NCI-H187 (cell line): ENCODE measurements at places on chromosomes 6 and 20.

DNA sequence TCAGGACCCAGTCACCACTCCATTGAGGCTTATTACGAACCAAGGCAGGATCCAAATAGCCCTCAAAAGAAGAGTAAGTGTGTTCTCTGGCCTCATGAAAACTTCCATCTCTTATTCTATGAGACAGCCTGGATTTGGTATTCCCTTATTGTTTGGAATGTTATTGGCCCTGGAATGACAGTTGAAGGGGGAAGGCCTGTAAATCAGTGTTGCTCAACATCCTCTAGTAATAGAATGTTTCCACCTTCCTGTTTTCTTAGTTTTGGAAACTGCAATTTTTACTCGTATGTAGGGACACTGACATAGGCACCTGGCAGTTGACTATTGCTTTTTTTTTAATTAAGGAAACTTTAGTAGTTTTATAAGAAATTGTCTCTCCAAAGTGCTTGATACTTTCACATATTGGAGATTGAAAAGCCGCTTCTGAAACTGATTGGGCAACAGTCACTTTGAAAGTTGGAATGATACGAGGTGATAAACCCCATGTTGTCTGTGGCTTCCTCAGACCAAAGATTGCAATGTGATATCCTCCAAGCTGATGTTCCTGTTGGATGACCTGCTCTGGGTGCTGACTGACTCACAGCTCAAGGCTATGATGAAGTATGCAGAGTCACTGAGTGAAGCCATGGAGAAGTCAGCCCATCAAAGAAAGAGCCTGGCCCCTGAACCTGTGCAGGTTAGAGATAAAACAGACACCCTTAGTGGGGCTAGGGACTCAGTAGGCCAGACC lies 43.1 kb downstream of the BLTP3A start:
- no peak for DNase-seq

- DNase-seq = no peak
Measured at GRCh38 chr20:2596673-2597279, 55.7 kb upstream of the NOP56 start.

- no peak for DNase-seq
Measured at GRCh38 chr20:2544211-2544610, 7.8 kb downstream of the TMC2 start.

- no peak for DNase-seq
Measured at GRCh38 chr6:125586074-125586473, 163.4 kb upstream of the HEY2 start.

- no peak for DNase-seq
Measured at GRCh38 chr20:57464642-57465211, 60.2 kb downstream of the CTCFL start.

GRCh38 chr6:40743690-40744446 lies 156.7 kb upstream of the LRFN2 start:
- no peak for DNase-seq

DNA sequence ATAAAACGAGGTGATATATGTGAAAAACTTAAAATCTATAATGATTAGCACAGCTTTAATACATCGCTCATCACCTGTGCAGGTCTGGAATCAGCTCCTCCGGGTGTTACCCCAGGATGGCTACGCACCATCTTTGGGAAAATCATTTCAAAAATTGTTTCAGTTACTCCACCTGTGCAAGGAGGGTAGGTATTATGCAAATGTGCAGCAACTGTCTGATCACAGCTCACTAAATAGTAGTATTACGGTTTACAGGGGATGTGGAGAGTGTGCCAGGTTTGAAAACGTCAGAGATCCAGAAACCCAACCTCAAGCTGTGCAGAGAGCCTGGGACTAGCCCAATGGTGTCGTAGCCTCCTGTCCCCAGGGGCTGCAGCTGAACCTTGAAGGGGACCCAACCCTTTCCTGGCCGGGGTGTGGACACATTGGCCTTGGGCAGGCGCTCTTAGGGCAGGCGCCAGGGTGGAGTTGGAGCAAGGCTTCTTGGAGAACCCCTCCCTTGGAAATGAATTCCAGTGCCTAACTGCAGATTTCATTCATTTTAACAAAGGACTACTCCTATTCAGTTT lies 24.2 kb upstream of the SGK1 start:
- DNase-seq = no peak

- no peak for DNase-seq
Measured at GRCh38 chr6:33987531-33988021, 158.3 kb downstream of the GRM4 start.

- no peak for DNase-seq
Measured at GRCh38 chr6:31497531-31498476, at the start of gene MICB. Gene MICB, plus strand, starts transcription at chr6:31498145. Its CDS starts 49 bp downstream, at chr6:31498194.

- no peak for DNase-seq
Measured at GRCh38 chr20:37535443-37536132, 7.9 kb upstream of the BLCAP start.

DNA sequence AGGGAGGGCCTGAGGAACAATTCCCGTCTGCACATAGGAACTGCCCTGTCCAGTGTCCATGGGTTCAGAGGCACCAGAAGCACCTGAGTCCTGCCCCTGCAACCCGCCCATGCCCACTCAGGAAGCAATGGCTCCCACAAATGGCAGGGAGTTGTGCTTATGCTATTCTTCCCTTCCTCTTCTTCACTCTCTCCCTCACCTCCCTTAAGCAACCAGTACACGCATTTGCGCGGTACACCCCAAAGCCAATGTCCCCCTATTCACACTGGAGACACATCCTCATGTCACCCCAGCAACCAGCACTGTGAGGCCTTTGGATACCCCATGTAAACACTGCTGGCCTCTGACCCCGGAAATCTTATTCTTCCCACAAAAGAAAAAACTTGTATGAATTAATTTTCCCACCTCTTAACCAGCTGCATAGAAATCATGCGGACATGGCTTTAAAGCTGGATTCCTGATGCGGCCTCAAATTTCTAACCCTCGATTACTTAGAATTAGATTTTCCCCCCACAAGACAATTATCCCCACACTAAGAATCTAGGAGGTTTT lies 30.9 kb downstream of the FYN start:
- DNase-seq = no peak

DNA sequence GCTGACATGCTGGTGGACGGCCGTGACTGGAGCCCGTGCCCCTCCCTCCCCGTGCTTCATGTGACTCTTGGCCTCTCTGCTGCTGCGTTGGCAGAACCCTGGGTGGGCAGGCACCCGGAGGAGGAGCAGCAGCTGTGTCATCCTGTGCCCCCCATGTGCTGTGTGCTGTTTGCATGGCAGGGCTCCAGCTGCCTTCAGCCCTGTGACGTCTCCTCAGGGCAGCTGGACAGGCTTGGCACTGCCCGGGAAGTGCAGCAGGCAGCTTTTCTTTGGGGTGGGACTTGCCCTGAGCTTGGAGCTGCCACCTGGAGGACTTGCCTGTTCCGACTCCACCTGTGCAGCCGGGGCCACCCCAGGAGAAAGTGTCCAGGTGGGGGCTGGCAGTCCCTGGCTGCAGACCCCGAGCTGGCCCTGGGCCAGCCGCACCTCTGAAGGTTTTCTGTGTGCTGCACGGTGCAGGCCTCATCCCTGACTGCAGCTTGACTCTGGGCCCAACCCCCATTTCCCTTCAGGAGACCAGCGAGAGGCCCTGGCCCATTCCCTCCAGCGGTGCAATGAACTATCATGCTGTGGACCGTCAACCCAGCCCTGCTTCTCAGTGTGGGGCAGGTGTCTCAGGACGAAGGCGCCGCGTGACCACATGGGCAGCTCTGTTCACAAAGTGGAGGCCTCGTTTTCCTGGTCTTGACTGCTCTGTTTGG lies 8.1 kb downstream of the NPBWR2 start:
- no peak for DNase-seq

GRCh38 chr6:42387336-42387735 lies 64.4 kb downstream of the TRERF1 start:
- no peak for DNase-seq

DNA sequence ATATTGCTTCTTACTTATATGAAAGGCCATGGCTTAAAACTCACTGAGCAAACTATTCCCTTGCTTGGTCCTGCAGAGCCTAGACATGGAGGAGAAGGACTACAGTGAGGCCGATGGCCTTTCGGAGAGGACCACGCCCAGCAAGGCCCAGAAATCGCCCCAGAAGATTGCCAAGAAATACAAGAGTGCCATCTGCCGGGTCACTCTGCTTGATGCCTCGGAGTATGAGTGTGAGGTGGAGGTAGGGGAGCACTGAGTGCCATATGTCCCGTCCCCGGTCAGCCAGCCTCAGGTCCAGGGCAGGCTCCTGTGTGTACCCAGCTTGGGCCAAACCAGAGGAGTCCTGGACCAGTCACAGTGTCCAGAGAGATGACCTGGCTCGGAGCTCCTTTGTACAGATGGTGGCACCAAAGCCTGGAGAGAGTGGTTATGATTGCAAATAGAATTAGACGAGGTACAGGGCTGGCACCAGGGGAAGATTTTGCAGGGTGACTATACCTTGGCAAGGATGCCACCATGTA lies 21.0 kb downstream of the EPB41L1 start:
- no peak for DNase-seq

DNA sequence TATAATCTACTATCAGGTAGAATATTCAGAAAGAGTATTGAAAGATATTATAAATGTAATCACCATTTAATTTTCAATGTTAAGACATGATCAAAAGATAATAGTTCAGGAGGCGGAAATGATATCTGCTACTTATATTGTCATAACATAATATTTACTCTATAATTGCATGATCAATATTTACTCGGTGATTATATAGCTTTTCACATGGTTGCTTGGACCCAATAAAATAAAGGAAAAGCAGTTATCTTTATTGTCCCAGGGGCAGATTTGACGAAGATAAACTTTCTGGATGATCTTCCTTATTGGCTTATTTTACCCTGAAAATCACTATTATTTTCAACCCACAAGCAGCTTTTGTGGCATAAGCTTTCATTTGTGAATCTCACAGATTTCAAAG lies 350.4 kb downstream of the HACE1 start:
- DNase-seq = no peak

- DNase-seq = no peak
Measured at GRCh38 chr20:32442630-32443373, 84.7 kb downstream of the ASXL1 start.

DNA sequence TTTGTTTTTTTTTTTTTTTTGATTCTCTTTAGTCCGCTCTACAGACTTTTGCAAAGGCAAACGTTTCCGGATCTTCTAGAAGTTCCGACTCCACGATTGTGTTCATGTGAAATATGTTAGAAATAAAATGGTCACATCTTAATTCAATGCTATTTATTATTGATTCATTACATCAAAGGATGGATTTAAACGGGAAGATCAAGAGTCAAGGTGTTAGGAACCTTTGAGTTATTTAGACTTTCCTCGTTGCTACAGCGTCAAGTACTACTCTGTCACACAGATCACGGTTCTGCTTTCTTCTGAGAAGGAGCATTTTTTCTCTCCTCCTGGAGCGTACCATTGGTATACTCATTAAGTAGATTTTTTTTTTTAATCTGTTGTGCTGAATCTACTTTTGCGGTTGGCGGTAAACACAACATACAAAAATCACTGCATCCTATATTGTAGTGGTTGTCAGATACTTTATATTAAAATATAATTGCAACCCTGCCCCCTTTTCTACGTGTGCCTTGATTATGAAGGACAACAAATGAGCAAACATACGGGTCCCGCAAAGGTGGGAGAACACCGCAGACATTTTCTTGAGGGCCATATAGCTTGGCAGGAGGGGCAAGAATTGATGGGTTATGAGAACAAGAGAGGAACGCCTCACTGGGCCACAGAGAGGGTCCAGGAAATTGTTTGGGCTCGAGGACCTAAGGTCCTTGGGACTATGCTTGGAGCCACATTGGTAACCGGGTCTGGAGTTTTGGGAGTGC lies 17.5 kb downstream of the HMGN4 start:
- DNase-seq = no peak

- no peak for DNase-seq
Measured at GRCh38 chr20:6123649-6124014, 802 bp upstream of the FERMT1 start.

- DNase-seq = no peak
Measured at GRCh38 chr20:48849779-48850178, 22.0 kb upstream of the PREX1 start.

DNA sequence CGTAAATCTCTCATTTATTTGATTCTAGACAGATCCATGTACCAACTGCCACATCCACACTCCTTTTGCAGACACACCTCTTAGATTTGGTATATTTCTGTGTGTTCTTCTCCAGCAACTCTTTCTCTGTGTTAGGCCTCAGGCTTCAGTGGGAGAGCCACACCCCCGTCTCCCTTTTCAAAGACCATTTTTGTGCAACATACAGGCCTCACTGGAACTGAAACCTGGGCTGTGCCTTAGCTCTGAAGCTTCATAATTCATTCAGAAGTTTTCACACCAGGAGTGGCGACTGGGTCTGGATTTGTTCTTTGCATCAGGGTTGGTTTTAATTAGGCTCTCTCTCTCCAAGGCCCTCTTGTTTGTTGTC lies 170.2 kb downstream of the THBS2 start:
- no peak for DNase-seq

DNA sequence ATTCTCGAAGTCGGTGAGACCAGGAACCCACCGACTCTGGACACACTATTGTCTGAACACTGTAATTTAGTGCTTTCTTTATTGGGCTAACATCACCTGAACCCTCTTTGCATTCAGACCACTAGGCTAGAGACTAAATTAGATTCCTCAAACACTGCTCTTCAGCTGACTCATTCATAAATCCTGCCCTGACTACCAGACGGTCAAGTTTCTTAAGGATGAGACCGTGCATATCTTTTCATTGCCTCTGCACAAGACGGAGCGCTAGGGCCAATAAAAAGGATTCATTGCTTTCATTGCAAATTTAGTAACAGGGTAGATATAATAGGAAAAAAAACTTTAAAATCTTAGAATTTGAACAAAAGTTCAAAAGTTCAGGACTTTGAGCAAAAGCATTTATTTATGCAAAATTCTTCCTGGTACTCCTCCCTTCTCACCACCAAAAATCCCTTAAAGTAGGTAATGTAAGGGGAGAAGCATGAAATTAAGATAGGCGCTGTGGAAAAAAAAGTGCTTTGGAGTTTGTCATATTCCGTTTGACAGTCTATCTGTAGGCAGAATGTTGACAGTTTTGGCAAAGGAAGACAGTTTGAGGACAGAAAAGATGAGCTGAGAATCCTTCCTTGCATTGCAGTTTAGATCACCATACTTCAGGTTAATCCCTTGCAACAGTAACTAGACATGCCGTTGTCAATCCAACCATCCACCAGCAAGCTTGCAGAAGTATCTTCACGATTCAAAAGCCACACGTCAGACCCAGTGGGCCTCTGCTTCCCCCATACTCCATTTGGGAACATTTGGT lies 328.6 kb upstream of the JARID2 start:
- no peak for DNase-seq

GRCh38 chr6:166960609-166960978 lies 4.2 kb upstream of the RNASET2 start:
- DNase-seq = no peak

- DNase-seq = no peak
Measured at GRCh38 chr6:94478133-94479005, 1059.0 kb upstream of the EPHA7 start.
